ENCODE measurements at places on chromosomes 4 and X.

DNA sequence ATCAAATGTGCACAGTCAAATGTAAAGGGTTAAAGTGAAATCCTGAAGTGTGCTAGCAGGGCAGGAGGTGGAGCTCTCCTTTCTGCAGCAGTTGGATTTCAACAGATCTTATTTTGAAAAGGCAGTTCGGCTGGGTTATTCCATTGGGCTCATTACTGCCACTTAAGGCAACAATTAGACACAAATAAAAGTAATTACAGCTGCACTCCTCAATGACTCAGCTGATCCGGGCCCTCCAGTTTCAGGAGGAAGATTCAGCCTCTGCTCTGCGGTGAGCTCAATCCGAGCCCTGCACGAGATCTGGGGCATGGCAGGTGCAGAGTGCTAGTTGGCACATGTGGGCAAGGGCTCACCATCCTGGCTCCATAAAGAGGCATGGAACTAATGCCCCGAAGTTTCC is 85.4 kb downstream of the PHKA2 start:
- H3K27ac ChIP-seq, result no peak overlapping the region
- H3K4me1 ChIP-seq, result no peaks in the 10 kb centered on the region
- DNase-seq, result no peak
- no peak overlapping the region for H3K4me3 ChIP-seq
- H3K36me3 ChIP-seq, result no peaks in the 10 kb centered on the region

- no peak for DNase-seq
- H3K4me3 ChIP-seq, result no peak overlapping the region
- no peak overlapping the region for H3K27ac ChIP-seq
- no peaks in the 10 kb centered on the region for H3K36me3 ChIP-seq
These were observed 95.6 kb downstream of the STOX2 start for GRCh38 chr4:184000457-184001396.

- no peak overlapping the region for H3K27ac ChIP-seq
- H3K27me3 ChIP-seq, result no peaks in the 10 kb centered on the region
- H3K4me1 ChIP-seq, result no peaks in the 10 kb centered on the region
- no peak overlapping the region for H3K4me3 ChIP-seq
- DNase-seq, result peak; percentile 39
- no peaks in the 10 kb centered on the region for H3K36me3 ChIP-seq
These were observed 24.1 kb downstream of the HPRT1 start for GRCh38 chrX:134484039-134484438.

DNA sequence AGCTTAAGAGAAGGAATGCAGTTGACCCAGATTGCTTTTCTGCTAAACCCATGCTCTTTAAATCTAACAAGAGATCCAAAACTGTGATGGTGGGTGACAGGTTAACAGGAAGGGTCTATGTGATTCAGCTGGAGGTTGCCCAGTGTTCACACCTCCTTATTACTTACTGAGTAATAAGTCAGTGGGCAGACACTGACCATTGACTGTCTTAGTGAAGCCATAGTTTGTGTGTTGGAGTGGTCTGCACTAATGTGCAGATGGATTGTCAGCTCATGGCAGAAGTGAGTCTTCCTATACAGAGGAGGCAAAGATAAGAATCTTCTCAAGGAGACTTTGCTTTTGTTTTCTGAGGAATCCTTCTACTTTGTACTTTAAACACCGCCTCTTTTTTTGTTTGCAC is 15.2 kb upstream of the RUFY3 start:
- DNase-seq, result no peak
- H3K36me3 ChIP-seq, result no peaks in the 10 kb centered on the region
- no peak overlapping the region for H3K27ac ChIP-seq
- H3K4me1 ChIP-seq, result peaks cover 2% of the 10 kb centered on the region
- no peaks in the 10 kb centered on the region for H3K27me3 ChIP-seq

DNA sequence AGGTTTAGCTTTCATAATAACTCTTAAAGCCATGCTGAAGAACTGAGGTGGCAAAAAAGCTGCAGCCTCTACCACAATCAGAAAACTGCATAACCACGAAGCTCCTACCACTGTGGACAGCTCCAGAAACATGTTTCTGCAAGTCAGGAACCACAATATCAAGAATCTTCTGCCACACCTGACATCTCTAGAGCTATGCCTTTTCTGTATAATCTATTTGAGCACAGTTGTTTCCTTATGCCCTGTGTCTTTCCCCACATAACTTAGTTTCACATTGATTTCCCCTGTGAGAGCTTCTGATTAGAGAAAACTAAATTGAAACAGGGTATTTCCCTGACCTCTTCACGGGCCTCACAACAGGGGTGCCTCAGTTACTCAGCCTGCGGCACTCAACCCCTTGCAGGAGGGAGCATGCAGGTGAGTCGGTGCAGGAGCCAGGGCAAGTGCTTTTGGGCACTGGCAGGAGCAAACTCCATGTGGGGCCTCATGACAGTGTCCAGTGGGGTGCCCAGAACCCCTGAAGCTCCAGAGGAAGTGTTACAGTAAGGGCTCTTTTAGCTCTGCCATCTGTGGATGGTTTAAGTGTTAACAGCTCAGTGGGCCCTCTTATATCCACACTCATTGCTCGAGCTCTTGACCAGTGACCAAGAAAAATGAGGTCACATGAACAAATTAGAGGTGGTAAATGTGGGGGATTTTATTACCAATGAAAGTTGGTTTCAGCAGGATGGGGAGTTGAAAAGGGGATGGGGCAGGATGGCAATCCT is 132.8 kb upstream of the BMP3 start:
- H3K36me3 ChIP-seq, result no peaks in the 10 kb centered on the region
- H3K27ac ChIP-seq, result no peak overlapping the region
- no peaks in the 10 kb centered on the region for H3K4me1 ChIP-seq
- H3K27me3 ChIP-seq, result no peaks in the 10 kb centered on the region
- DNase-seq, result no peak

DNA sequence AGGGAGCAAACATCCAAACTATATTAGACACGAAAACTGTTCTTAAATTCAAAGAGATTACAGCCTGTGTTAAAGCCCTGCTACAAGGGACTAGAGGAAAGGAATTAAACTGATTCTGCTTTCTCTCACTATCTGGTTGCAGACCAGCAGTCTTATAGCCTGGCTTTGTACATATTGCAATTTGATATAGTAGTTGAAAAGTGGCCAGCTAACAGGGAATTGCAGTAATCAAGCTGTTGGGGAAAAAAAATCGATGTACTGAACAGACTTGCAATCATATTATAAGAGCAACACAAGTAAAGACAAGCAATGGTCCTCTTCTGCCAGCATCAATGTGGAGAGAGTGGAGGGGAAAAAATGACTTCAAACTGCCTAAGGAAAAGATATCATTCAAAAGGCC is 364.4 kb upstream of the EPHA5 start:
- H3K27me3 ChIP-seq, result no peaks in the 10 kb centered on the region
- no peaks in the 10 kb centered on the region for H3K4me1 ChIP-seq
- no peak overlapping the region for H3K4me3 ChIP-seq
- no peak overlapping the region for H3K27ac ChIP-seq
- no peaks in the 10 kb centered on the region for H3K36me3 ChIP-seq
- DNase-seq, result no peak

DNA sequence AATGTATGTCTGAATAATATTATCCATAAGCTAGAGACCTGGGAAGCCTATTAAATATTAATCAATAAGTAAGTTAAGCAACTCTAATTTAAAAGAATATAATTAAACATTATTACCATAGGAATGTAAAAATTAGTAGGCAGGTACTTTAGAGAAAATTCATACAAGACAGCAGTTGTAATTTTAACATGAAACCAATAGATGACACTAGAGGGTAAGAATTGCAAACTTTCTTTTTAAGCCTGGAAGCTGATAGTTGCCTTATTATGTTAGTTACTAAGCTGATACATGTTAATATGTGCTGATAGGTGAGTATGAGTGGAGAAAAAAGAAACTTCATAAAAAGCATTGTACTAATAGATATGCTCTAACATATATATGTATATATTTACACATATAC is 1157.4 kb downstream of the FAM133A start:
- no peak overlapping the region for H3K27ac ChIP-seq
- H3K36me3 ChIP-seq, result no peaks in the 10 kb centered on the region
- H3K4me1 ChIP-seq, result no peaks in the 10 kb centered on the region
- peak; percentile 27 for DNase-seq
- no peak overlapping the region for H3K4me3 ChIP-seq
